T-helper 1 cell treated with Interleukin-12 subunit alpha and Interleukin-12 subunit beta and Interleukin-4 antibody, amounts not matched to agents 30 ng/mL and 1 ng/mL, for 36 hours (primary cell): ENCODE measurements at places on chromosomes 4 and X. TPM values are rescaled to one million over a fixed set of nuclear protein-coding genes. Genes with fewer than 3 reads are reported as not detected.

IL21 gene
- total RNA-seq, result 29.8 and 30.1 TPM in 2 replicates

WDR17 gene
- 0.69 and 0.78 TPM in 2 replicates for total RNA-seq

PAGE2 gene
- total RNA-seq, result not detected in 2 replicates

AFM gene
- total RNA-seq, result not detected in 2 replicates

PNMA5 gene
- total RNA-seq, result 0.34 and 0.37 TPM in 2 replicates

GNRHR gene
- total RNA-seq, result not detected in 2 replicates

SPACA5 gene
- not detected in 2 replicates for total RNA-seq

PLXNB3 gene
- 0.34 and 0.80 TPM in 2 replicates for total RNA-seq

CPE gene
- total RNA-seq, result not detected in 2 replicates

HMGN5 gene
- total RNA-seq, result 0.66 and 0.83 TPM in 2 replicates

F8A2 gene
- not detected in 2 replicates for total RNA-seq

DNAAF6 gene
- not detected in 2 replicates for total RNA-seq

RNF212 gene
- total RNA-seq, result 2.1 and 2.6 TPM in 2 replicates

NLRP2B gene
- total RNA-seq, result not detected in 2 replicates

OTC gene
- not detected in 2 replicates for total RNA-seq
